ENCODE measurements at places on chromosomes 16 and 17.
A peak's percentile ranks its signal among the peaks of the same experiment; 100 is the strongest.

DNA sequence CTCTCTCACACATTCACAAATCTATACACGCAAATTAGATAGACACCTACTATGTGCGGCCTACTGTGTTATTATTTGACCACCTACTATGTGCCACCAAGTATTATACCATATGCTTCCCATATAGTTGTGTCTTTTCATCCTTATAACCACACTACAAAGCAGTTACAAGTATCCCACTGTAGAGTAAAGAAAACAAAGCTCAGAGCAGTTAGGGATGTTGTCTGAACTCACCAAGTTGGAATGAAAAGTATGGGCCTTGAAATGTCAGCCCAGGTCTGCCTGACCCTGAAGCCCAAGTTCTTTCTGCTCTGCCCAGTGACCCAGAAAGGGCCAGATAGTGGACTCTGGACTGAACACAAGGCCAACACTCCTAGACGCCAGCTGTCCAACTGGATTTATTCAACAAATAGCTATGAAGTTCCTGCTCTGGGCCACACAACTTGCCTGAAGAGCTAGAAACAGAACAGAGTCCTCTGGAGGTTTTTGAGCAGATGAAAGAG is 8.5 kb downstream of the KRT37 start:
- peak; percentile 74 for DNase-seq

GRCh38 chr17:42841975-42842685 is 2.2 kb upstream of the AOC2 start:
- DNase-seq: no peak

DNA sequence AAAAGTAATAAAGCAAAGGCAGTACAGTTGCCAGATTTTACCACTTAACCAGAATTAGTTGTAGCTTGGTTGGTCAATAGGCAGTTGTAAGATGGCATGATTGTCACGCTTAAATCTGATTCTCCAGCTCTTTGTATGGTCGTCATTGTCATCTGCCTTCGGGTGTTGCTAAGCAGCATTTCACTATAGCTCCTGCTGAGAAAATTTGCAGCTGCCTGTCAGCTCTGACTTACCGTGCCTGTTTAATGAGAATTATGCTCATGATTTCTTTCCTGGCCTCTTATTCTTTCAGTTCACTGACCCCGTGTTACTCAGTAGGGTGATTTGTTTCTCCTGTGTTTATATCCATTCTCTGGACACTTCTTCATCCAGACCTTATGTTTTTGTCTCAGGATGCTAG is 66.7 kb downstream of the TANGO6 start:
- DNase-seq: no peak

- DNase-seq: no peak
Measured at GRCh38 chr17:17353625-17354484, 50.7 kb downstream of the NT5M start.

DNA sequence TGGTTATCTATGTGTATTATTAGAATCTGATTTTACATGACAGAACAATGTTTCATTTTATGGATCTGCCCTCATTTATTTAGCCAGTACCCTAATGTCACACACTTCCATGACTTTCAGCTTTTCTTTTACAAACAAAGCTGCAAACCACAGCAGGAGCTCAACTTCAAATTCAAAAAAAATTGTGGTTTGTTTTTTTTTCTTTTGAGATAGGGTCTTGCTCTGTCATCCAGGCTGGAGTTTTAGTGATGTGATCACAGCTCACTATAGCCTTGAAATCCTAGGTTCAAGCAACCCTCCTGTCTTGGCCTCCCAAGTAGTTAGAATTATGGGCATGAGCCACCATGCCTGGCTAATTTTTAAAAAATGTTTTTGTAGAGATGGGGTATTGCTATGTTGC is 8.2 kb upstream of the MPRIP start:
- no peak for DNase-seq

DNA sequence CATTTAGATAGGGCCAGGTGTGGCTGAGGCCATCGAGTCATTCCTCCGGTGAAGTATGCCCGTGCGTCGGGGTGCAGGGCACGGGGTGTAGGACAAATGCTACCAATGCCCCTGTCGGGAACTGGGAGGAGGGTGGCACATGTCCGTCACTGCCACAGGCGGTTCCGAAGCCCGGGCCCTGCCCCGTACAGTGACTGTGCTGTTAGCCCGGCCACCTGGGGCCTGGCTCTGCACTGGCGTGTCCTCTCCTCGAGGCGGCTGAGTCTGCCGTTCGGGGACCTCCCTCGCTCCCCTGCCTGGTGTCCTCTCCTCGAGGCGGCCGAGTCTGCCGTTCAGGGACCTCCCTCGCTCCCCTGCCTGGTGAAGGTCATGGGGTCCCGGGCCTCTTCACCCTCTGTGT is 7.0 kb upstream of the ZFPM1 start:
- no peak for DNase-seq

DNA sequence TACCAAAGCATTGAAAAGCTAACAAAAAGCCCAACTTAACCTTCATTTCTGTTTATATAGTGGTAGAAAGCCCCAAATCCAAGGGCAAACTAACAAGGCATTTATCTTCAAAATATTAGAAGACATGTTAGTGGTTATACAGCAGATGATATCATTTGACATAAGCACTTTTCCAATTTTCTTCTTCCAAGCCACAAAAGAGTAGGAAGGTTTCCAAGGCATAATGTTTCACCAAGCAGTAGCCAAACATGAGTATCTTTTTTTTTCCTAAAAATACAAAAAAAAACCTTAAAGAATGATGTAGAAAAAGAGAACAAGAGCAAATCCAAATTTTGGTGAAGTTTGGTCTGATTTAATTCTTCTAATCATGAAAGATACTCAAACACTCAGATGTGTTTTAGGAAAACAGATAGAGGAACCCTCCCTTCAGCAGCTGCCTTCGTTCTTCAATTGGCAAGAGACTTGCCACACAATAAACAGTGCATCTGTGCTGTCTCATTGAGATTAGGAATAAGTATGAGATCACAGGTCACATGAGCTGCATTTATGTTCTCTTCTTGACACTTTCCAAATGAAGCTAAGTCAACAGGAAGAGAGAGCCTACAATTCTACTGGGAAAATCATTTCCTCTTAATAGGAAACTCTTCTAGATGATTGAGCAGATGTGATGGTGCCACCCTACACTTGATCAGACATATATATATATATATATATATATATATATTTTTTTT is 106.7 kb downstream of the TTC19 start:
- peak; percentile 55 for DNase-seq

- DNase-seq: no peak
Measured at GRCh38 chr17:7495906-7496434, 11.8 kb downstream of the POLR2A start.

- DNase-seq: peak; percentile 15
Measured at GRCh38 chr16:11088074-11088730, 143.8 kb downstream of the CLEC16A start.

DNA sequence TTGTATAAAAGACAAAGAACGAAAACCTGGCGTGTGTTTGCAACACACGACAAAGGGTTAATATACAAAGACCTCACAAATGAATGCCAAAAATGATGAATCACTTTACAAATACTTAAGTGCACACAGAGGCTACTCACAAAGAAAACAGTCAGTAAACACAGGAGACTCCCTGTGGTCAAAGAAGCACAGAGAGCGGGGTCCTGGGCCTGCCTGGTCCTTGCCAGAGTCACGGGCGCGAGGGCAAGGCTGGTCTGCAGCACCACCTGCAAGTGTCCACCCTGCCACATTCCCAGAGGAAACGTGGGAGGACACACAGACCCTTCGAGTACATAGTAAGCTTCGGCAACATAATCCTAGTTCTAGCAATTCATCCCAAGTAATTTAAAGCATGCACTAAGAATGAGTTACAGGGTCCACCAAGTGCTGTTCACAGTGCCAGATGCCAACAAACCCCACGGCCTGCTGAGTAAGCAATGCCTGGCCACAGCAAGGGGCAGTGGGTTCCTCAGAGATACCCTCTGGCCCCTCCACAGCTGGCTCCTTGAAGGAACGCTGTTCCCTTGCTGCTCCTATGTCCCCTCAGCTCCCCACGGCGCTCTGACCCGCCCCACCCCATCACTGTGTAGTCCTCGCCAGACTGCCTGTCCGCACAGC is 24.6 kb upstream of the FAAP100 start:
- DNase-seq: peak; percentile 75

DNA sequence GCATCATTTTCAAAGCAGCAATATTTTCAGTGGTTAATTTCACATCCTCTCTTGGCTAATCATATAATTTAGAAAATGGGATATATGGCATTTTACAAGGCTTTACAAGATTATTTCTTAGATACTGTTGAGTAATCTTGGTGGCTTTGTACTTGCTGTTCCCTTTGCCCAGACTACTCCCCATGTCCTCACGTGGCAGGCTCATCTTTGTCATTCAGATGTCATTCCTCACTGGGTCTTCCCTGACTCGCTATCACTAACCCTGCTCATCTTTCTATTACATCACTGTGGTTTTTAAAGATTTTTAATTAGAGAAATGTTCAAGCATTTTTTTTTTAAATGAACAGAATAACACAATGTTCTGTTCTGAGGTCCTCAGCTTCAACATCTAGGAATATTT is 240.0 kb upstream of the IRX5 start:
- no peak for DNase-seq

DNA sequence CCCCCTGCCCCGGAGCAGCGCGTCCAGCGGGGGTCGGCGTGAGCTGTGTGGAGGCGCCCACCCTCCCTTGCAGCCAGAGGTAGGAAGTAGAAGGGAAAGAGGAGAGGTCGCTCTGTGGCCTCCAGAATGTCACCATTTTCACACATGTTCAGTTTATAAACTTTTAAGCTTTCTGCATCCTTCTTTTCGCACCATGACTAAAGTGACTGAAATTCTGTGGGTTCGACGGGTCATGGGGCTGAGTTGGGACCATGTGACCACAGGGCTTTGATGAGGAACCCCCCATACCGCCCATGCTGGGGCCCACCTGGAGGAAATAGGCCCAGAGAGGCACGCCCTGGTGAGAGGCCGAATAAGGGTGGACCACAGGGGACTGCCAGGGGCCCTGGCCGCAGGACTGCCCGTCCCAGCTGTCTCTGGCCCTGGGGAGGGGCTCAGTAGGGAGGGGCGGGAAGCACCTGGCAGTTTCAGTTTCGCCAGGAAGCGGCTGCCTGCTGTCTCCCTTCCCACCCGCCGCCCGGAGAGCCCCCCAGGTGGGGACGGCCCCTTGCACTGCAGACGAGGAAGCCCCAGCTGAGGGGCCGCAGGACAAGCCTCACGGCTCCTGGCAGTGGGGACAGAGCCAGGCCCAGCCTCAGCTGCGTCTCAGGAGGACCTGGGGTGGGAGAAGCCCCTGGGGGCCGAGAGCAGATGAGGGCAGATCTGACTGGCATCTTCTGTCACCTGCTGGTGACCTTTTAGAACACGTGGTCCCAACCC is 9.0 kb downstream of the CBFA2T3 start:
- no peak for DNase-seq

DNA sequence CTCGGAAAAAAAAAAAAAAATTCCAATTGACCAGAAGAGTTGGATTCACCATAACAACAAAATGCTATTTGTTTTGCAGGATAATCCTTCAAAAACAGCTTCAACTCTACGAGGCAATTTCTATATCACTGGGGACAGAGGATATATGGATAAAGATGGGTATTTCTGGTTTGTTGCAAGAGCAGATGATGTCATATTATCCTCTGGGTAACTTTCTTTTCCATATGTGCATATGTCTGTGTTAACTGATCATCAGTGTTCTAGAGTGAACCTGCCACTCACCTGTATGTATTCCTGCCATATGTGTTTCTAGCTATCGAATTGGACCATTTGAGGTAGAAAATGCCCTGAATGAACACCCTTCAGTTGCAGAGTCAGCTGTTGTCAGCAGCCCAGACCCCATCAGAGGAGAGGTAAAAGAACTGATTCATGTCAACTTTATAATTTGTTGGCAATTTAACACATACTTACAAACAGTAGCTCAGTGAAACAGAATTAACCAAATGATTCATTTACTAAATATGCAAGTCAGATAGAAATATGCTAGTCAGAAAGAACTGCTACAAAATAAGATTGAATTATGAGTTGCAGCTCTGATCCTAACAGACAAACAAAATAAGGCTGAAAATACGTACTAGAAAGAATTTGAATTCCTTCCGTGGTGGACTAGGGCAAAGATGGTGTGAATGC is 14.2 kb downstream of the ERI2 start:
- DNase-seq: no peak

GRCh38 chr17:48679385-48680096 is 42.8 kb downstream of the PRAC1 start:
- DNase-seq: no peak

DNA sequence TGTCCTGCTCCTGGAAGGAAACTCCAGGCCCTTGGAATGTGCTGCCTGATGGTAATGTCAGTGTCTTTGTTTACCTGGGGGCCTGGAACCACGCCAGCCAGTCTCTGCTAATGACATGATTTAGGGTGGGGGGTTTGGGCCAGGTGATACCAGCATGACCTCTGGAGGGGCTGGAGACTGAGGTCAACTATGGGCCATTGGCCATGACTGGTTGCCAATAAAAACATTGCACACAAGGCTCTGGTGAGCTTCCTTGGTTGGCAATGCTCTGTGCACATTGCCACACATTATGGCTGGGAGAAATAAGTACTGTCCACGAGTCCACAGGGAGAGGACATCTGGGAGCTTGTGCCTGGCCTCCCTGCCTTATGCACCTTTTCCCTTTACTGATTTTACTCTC is 52.5 kb downstream of the LITAF start:
- DNase-seq: peak; percentile 21

- DNase-seq: peak; percentile 72
Measured at GRCh38 chr17:5587438-5588032, 3.2 kb upstream of the NLRP1 start.

GRCh38 chr17:57956291-57957119 is 1.3 kb upstream of the CUEDC1 start:
- DNase-seq: no peak

DNA sequence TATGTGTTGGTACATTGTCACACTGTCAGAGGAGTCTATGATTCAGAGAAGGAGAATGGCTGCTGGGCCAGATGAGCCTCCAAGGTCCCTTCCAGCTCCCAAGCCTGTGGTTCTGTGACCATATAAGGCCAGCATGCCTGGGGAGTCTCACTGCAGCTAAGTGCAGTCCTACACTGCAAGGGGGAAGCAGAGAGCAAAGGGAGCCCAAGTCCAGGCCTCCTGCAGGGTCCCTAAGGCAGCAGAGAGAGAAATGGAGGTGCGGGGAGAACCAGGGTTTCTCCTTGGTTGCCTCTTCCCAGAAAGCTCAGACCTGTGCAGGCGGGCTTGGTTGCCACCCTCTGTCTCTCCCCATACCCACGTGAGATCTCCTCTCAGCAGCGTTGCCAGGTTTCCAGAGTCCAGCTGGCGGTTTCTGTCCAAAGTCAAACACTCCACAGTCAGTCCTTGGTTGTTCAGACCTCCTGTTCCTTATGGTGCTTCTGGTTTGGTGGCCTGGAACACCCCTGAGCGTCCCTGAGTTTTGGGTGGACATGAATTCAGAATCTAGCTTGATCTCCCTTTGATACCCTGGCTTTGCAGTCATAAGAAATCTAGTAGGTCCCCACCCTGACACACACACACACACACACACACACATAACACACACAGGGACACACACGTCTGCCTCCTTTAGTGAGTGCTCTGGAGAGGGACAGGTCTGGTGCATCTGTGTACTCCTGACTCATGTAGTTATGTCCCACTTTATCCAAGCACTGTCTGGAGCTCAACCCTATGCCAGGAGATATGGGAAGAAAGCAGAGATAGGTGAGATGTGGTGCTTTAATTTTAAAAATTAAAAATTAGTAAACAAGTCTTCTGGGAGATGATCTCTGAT is 78.8 kb downstream of the GNAO1 start:
- peak; percentile 84 for DNase-seq

GRCh38 chr16:5044011-5044540 is 10.3 kb upstream of the NAGPA start:
- no peak for DNase-seq

All from AG10803 (cell line).